ENCODE measurements at places on chromosomes 7 and 10.

DNA sequence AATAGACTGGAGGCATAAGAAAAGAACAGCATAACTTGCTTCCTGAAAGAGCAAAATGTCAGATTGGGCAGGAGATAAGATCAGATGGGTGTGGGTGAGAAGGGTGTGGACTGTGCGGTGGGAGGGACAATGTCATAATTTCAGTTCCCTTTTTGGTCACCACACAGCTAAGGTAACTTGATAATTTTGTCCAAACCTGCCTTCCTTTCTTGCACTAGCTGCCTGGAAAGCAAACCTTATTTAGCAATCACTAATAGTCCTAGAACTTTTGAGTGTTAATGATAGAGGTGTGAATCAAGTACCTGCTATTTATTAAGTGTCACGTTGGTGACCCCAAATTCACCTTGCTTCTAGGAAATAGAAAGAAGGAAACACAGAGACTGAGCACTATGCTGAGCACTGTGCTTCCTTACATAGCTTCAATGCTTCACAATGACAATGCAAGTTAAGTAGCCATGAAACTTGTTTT is 72.4 kb upstream of the SP4 start:
- DNase-seq = no peak

GRCh38 chr10:61628875-61629513 is 33.7 kb upstream of the CABCOCO1 start:
- DNase-seq = peak; percentile 94

GRCh38 chr7:30894866-30895605 is 16.6 kb upstream of the AQP1 start:
- DNase-seq = no peak

GRCh38 chr7:100865938-100866728 is 1.1 kb upstream of the TRIP6 start:
- DNase-seq = no peak

- no peak for DNase-seq
These were observed 92.0 kb upstream of the MACROH2A2 start for GRCh38 chr10:69960606-69960987.

- DNase-seq = no peak
These were observed 81.9 kb upstream of the ZNF800 start for GRCh38 chr7:127474457-127474856.

DNA sequence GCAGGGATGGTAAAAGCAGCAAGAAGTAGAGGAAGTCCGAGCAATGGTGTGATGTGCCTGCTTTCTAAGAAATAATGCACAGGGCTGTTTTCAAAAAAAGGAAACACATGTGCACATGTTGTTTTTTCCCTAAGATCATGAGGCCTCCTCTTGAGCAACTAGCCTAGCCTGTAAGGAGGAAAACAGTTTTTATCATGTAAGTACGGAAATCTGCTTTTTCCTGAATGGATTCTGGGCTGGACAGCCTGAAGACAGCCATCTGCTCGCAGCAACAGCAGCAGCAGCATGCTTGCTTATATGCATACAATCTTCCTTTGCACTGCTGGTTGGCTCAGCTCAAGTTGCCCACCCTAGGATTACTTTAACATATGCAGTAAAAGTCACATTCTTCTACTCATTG is 87.1 kb downstream of the HIBADH start:
- no peak for DNase-seq

GRCh38 chr10:14579405-14579804 is 195.3 kb downstream of the FAM107B start:
- no peak for DNase-seq

DNA sequence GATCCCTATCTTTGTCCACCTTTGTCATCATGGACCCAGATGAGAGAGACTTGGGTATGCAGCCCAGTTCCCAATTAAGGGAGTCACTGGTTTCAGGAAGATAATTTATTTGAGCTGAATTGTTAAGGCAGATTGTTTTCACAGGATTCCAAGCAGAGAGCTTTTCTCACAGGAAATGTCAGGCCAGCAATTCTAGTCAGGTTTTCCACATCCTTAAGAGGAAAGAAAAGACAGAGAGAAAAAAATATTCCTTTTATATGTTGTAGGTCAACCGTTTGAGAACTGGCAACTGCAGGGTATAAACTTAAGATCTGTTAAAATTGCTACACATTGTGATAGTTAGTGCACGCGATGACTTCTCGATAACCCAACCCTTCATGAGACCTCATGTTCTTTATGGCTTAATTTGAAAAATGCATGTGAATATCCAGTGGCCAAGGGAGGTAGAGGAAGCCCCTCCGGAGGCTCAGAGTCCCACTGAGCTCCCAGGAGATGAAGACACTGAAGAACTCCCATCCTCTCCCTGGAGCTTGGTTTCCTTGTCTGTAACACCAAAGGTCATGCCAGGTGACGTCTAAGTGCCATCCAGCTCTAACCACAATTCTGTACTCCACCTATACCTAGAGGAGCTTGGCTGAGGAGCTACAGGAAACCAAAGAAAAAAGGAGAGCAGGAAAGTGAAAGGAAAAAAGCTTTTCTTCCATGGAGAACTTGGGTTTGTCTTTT is 45.6 kb downstream of the MINDY4 start:
- no peak for DNase-seq

DNA sequence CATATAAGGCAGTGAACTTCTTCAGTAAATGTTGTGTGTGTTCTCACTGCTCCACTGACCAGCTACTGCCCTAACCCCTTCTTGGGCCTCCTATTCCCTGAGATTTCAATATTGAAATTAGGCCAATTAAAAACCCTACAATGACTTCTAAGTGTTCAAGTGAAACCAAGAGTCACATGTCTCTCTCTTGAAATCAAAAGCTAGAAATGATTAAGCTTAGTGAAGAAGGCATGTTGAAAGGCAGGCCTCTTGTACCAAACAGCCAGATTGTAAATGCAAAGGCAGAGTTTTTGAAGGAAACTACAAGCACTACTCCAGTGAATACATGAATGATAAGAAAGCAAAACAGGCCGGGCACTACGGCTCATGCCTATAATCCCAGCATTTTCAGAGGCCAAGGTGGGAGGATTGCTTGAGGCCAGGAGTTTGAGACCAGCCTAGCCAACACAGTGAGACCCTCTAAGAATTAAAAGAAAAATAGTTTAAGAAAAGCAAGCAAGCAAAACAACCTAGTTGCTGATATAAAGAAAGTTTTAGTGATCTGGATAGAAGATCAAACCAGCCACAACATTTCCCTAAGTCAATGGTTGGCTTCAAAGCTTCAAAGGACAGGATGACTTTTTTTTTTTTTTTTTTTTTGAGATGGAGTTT is 22.3 kb downstream of the BRAF start:
- no peak for DNase-seq

- no peak for DNase-seq
These were observed 10.7 kb downstream of the TSPAN14 start for GRCh38 chr10:80464557-80465450.

GRCh38 chr10:31001740-31002139 is 29.9 kb downstream of the ZNF438 start:
- DNase-seq = no peak

- no peak for DNase-seq
These were observed 37.2 kb downstream of the LRMDA start for GRCh38 chr10:75468612-75469005.

DNA sequence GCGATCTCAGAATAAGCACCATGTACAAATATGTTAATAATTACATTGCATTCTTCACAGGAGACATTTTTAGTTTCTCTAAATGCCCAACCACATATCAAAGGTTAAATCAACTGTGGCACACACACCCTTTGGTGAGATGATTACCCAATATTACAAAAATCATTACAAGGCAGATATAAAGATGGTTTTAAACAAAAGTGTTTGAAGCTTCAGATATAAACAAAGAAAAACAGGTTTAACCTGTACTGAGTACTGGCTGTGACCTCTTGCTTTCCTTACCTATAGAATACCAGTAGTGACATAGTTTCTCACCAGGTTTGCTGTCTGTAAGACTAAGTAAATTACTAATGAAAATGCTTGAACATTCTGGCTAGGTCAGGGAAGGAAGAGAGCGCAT is 360.0 kb upstream of the IGFBP3 start:
- DNase-seq = no peak

- DNase-seq = peak; percentile 38
These were observed 443.2 kb upstream of the SEMA3A start for GRCh38 chr7:84637568-84638338.

DNA sequence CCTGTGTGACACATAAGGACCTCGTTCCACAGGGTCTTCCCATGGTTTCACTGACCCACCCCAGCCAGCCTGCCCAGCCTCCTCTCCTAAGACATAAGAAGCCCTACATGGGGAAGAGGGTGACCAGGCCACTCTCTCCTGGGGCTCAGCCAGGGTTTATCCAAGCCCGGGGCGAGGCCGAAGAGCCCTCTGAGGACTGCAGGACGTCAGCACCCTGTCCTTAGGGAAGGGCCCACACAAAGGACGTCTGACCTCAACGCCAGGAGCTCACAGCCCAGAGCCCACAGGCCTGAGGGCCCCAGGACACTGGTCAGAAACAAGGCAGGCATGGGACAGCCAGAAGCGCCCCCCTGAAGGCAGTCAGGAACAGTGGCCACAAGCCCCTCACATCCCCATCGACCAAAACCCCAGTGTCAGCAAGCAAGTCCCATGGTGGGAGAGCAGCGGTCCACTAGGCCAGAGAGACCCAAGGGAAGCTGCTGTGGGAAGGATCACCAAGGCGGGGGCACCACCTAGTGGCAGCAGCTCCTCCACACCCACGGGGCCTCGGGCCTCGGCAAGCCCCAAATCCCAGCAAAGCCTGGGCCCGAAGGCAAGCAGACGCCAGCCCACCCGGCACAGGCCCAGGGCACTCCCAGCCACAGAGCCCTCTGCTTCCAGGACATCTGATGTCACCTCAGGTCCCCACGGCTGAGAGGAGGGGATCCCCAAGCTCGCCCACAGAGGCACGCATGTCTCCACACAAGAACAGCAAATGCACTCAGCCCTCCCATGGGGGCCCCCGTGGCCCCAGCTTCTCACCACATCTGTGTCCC is 23.4 kb downstream of the MAD1L1 start:
- DNase-seq = peak; percentile 33

DNA sequence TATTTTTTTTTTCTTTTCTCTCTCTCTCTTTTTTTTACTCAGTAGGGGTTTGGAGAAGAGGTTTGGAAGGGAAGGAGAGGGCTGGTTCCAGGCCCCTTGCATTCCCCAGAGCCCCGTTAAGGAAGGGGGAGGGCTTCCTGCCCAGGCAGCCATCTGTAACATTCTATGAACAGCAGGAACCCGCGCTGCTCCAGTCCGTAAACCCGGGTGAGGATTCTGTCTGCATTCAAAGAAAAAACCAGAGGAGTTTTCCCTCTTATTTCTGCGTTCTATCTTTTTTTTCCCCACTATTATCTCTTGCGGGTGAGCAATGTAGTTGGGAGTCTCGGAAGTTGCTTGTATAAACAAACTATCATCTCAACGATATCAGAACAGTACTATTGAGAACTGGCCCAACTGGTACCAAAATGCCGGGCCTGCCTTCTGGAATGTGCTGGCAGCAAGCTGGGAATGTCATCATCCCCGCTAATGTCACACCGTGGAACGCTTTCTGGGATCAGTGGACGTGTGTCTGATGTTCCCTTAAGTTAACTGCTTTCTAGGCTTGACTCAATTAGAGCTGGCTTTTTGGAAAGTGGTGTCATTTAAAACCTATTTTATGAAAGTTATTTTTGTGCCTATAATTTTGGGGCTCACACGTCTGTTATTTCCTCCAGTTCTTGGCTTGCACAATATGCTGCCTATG is 153.1 kb upstream of the MEOX2 start:
- no peak for DNase-seq

DNA sequence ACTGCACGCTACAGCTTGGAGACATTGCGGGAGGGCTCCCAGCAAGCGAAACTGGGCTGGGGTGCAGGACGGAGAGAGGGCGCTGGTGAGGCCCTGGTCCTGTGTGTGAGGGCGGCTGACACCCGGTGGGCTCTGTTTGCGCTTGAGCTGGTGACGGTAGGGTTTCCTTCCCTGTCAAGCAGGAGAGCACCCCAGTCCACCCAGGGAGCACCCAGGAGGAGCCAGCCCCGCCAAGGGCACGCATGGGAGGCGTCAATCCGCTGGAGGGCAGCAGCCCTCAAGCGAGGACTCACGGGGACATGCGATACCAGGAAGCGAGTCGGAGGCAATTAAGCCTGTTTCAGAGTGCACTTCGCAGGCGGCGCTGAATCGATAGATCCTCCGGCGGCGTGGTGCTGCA is 109.4 kb downstream of the MAD1L1 start:
- DNase-seq = no peak

- DNase-seq = no peak
These were observed 1.0 kb downstream of the TLL2 start for GRCh38 chr10:96512524-96513304.

- no peak for DNase-seq
These were observed 129.5 kb downstream of the OAT start for GRCh38 chr10:124288928-124289850.

DNA sequence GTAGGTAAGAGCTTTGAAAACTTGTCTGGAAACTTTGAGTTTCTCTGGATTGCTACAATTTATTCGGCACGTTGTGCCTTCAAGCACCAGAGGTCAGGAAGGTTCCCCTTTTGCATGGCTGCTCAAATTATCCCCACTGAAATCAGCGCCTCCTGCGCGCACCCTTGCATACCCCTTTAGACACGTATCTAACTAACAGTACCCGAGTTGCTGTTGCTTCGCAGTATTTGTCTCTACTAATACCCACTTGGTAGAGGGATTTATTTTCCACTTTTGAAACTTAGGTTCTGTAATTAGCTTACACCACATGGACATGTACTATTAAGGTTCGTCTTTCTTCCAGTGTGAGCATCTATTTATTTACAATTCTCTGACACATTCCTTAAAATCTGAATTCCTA is 1.6 kb downstream of the MEOX2 start:
- DNase-seq = no peak

DNA sequence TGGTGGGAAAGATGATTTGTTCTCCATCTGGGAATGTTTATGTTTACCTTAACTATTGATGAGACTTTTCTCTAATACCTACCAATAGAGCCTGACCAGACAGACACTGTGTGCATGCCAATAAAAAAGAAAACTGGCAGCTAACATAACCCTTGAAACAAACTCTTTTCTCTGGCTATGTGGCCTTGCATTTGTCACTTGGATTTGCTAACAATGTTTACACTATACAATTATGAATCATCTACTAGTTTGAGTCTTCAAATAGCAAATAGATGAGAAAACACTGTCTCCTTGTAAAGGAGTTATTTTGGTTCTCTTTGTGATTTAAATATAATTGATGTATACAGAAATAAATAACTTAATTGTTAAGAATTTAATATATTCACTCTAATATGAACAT is 273.1 kb downstream of the SEMA3D start:
- DNase-seq = peak; percentile 2

All from skeletal muscle cell (primary cell).